ENCODE measurements at places on chromosomes 4 and X. TPM values are rescaled to one million over a fixed set of nuclear protein-coding genes. Genes with fewer than 3 reads are reported as not detected.

The TCEAL6 gene
- not detected for total RNA-seq

The GPR82 gene
- total RNA-seq = not detected

The BEX2 gene
- 0.79 TPM for total RNA-seq

The CTAG2 gene
- not detected for total RNA-seq

The SMIM31 gene
- not detected for total RNA-seq

The ETDB gene
- not detected for total RNA-seq

The SRPX2 gene
- 8.3 TPM for total RNA-seq

The FAT1 gene
- total RNA-seq = 0.60 TPM

The MAGEC2 gene
- not detected for total RNA-seq

The LDB2 gene
- 363 TPM for total RNA-seq

The TEX13C gene
- total RNA-seq = not detected

The CCNB3 gene
- 0.40 TPM for total RNA-seq

The HMX1 gene
- not detected for total RNA-seq

The FGF16 gene
- total RNA-seq = 0.20 TPM

The GPAT3 gene
- total RNA-seq = 23.4 TPM

The RIPPLY1 gene
- total RNA-seq = not detected

The UTP3 gene
- total RNA-seq = 15.5 TPM

The PPP1R2C gene
- not detected for total RNA-seq

The FAM193A gene
- total RNA-seq = 4.4 TPM

The AFF1 gene
- total RNA-seq = 13.1 TPM

The ETDA gene
- total RNA-seq = not detected

The ZNF732 gene
- total RNA-seq = 0.44 TPM

The SLITRK2 gene
- not detected for total RNA-seq

The GPRASP2 gene
- total RNA-seq = 10.9 TPM

The APBB2 gene
- total RNA-seq = 24.4 TPM

The DACH2 gene
- total RNA-seq = not detected

The UGT2B15 gene
- total RNA-seq = not detected
